Stimulated activated CD8-positive, alpha-beta memory T cell treated with anti-CD3 and anti-CD28 coated beads, Interleukin-15, amount 100 ng/mL, for 48 hours (primary cell): ENCODE measurements at places on chromosomes 4 and X.

GRCh38 chr4:7384003-7384928, 50.5 kb downstream of the PSAPL1 start:
- no peak for DNase-seq

- peak; percentile 68 for DNase-seq
These were observed at the start of gene ARMCX6 for GRCh38 chrX:101617211-101618191. ARMCX6 (minus strand) TSS chrX:101618000; CDS start chrX:101616620, 1,380 bp downstream.

GRCh38 chr4:105458001-105458400, 15.9 kb downstream of the PPA2 start:
- no peak for DNase-seq

DNA sequence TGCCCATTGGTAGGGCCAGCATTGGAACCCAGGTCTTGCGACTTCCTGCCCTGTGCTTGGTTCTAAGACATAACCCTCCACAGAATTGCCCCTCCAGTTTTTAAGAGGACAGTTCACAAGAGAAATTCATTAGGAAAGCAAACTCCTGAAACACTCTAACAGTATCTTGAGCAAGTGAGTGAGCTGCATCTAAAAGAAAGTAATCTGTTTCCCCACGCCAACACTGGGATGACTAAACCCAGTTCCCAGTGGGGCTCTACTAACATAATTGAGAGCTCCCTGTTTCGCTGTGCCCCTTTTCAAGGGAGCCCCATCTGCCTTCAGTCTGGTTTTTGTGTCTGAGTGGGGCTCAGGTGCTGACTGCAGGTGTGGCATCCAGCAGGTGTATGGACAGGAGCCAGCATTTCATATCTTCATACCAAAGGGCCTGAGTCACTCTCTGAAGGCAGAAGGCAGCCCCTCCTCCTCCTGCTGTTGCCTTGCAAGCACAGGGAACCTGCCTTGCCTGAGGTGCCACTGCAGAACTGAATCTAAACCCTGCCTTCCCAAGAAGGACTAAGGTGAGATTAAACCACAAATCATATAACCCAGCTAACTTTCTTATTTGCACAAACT, 8.0 kb downstream of the AMOT start:
- DNase-seq, result no peak

- DNase-seq, result no peak
These were observed 542.8 kb downstream of the GALNTL6 start for GRCh38 chr4:172356016-172356415.

DNA sequence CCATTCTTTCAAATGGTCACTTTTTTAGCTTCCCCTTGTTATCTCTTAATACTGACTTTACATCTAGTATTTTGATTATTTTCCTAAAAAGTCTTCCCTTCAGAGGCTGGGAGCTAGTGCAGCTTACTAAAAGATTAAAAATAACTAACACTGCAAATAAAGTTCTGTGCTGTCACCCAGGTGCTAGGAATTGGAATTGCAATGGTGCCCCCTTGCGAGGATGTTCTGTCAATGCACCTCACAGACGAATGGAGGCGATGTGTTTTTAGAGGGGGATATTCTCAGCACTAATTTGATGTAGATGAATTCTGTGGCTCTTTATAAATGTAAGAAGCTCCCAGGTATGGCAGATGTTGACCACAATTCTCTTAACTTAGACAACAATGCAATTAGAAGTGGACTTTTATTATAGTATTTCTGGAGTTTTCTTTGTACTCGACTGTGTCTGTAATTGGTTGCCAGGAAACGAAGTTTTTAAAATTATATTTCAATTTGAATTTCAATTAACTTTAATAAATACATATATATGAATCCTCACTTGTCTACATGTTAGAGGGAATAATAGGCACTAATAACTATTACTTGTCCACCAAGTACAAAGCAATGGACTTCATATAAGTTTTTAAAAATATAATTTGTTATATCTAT, 22.0 kb upstream of the SMIM31 start:
- peak; percentile 6 for DNase-seq

DNA sequence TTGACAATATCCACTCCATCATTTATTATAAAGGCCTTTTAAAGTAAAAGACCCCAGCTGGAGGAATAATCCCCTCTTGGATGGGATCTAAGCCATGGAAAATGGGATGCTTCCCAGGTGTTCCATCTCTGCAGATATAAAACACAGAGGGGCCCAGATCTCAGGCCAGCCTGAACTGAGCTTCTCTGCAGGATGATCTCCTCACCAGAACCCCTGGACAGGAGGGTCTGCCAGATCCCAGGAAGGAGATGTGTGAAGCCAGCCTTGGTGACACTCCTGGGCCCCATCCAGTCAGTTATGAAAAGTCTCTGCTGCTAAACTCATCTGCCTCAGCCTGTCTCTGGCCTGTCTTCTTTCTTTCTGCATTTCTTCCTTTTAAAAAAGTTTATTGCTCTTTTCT, 56.7 kb downstream of the HTRA3 start:
- no peak for DNase-seq

- DNase-seq, result no peak
These were observed 256.9 kb upstream of the DKK2 start for GRCh38 chr4:107292979-107293378.

DNA sequence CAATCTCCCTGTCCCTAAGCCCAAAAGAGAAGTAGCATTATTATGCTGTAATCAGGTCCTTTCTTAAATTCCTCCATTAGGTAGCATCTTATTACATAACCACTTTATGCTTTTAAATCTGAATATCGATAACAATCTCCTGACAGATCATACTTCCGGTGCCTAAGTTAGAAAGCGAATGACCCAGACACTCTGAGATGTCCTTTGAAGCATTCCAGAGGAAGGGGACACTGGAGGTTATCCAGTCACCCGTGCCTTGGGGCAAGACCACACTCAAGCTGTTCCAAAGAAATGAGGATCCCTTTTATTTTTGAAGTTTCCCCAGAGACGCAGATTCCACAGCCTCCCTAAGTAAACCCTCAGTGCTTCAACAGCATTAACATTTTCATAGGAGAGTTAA, 125.7 kb downstream of the PALLD start:
- DNase-seq, result no peak

DNA sequence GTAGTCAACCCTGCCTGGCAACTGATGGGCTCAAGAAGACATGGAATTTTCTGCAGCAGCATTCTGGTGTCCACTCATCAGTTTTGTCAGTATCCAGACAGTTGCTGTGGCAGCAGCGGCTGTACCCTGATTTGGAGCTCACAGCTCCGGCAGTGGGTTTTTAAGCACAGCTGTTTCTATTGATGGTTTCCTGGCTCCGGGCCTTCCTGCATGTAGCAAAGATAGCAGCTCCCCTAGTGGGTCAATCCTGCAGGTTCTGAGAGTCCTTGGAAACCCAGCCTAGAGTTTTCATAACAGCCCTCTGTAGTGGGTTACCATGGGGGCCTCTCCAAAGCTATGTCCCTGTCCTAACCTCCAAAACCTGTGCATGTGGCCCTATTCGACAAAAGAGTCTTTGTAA, 84.0 kb upstream of the ATP6AP2 start:
- no peak for DNase-seq

- DNase-seq, result no peak
These were observed 16.5 kb downstream of the PDLIM5 start for GRCh38 chr4:94468093-94468769.

DNA sequence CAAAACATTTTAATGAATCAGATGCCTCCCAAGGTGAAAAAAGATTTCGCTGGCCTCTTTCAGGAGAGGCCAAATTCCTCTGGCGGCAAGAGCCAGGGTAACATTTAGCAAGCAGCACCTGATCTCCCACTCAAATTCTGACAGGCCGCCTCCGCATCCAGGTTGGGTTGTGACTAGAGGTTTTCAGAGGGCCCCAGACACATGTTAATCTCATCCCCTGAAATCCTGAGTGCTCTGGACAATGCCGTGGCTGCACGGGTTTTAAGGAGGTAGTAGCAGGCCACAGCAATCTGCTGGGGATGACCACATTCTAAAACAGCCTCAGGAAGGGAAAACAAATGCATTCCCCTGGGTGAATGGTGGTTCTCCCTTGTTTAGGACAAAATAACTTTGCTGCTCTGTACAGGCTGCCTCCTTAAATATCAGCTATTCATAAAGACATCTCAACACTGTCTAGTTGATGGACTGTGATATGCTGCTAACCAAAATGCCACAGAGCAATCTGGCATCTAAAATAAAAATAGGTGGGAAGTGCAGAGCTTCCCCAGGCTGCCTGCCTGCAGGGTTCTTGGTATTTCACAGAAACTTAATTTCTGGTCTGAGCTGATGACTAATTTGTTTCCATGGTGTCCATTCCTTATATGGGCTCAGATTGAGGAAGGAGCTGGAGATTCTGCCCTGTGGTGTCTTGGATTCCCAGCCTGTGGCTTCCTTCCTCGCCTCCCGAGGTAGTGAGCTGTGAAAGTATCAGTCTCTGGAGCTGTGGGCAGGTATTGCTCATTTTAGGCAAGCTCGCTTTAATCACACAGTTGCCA, 202.0 kb downstream of the DCLK2 start:
- DNase-seq, result no peak

GRCh38 chr4:119498527-119498926, 130.1 kb downstream of the PDE5A start:
- DNase-seq, result no peak

- no peak for DNase-seq
These were observed 728 bp upstream of the IL13RA2 start for GRCh38 chrX:115018040-115018647.

DNA sequence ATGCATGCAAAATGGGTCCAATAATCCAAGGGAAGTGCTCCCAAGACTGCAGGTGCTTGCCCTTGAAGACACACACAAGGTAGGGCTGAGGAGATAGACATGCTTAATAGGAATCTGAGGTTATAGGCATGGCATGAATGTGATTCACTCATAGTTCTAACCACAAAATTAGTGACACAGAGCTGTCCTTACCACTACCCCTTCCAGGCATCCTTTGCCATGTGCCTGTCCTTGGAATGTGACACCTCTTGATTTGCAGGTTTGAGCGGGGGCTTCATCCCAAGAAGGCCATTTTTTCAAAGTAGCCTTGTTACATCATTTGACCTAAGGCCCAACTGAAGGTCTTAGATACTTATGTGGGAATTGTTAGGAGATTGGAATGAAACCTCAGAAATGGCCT, 112.5 kb downstream of the CCNG2 start:
- no peak for DNase-seq

DNA sequence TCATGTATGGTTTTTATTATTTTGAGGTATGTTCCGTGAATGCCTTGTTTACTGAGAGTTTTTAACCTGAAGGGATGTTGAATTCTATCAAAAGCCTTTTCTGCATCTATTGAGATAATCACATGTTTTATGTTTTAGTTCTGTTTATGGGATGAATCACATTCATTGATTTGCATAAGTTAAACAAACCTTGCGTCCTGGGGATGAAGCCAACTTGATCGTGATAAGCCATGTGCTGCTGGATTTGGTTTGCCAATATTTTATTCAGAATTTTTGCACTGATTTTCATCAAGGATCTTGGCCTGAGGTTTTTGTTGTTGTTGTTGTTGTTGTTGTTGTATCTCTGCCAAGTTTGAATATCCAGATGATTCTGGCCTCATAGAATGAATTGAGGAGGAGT, 43.8 kb downstream of the CDX4 start:
- no peak for DNase-seq

GRCh38 chr4:48139691-48140090, 5.6 kb upstream of the TXK start:
- DNase-seq, result no peak

GRCh38 chrX:30816079-30816478, 73.0 kb downstream of the TAB3 start:
- DNase-seq, result no peak

DNA sequence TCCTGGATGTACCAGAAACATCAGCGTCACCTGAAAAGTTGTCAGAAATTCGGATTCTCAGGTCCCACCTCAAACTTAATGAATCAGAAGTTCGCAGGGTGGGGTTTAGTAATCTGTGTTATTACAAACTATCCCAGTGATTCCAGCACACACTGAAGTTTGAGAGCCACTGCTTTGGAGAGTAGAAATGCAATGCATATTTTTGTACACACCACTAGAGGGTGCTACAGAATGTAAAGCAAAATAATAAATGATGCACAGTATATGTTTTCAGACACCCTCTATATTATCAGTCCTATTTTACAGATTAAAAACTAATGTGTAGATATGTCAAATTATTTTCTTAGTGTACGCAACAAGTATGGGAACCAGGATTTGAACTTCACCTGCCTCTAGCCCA, 2.4 kb upstream of the MORF4L2 start:
- DNase-seq, result no peak

- no peak for DNase-seq
These were observed 967.2 kb downstream of the TRAM1L1 start for GRCh38 chr4:116118221-116118620.

GRCh38 chr4:40448875-40449274, 113.7 kb downstream of the CHRNA9 start:
- no peak for DNase-seq

DNA sequence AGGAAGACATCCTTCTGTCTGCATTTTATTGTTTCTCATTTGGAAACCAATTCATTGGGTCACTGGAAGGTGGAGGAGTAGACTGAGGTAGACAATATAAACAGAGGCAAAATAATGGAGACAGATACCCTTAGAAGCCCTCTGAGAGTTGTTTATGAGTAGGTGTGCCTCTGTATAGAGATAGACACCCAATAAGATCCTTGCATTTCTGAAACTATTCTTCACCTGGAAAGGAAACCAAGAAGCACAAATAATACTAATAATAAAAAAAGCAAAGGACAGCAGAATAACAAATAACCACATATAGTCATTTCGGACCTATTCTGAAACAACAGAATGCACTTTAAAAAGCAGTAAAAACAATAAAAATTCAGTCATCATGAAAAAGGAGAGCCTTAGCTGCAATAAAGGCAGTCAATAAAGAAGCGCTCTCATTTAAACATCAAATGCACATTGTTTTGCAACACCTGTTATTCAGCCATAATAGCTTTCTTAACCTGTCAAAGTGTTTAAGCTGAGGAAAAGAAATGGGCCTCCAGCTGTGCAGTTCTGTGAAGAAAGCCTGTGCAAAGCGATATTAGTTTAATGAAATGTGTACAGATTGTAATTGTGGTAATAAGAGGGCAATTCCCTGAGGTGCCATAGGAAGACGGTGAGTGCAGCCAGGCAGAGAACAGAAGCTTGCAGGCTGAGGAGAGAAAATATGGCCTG, 904.2 kb downstream of the STPG2 start:
- no peak for DNase-seq

GRCh38 chrX:108165383-108166111, 74.0 kb downstream of the ATG4A start:
- DNase-seq, result no peak

DNA sequence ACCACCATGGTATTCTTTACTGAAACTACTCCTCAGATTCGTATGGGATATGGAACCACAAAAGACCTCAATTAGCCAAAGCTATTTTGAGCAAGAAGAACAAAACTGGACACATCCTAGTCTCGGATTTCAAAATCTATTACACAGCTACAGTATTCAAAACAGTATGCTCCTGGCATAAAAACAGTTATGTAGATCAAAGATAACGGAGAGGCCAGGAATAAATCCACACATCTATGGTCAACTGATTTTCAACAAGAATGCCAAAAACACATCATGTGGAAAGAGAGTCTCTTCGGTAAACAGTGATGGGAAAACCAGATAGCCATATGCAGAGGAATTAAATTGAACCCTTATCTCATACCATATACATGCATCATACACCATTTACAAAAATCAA, 155.3 kb downstream of the SPCS3 start:
- DNase-seq, result no peak

- peak; percentile 35 for DNase-seq
These were observed 108.3 kb downstream of the AFAP1 start for GRCh38 chr4:7831330-7831729.

- no peak for DNase-seq
These were observed 115.1 kb downstream of the SOWAHB start for GRCh38 chr4:76782837-76783236.
